ENCODE measurements at places on chromosomes 11 and 22. TPM values are rescaled to one million over a fixed set of nuclear protein-coding genes. Genes with fewer than 3 reads are reported as not detected.

- H3K27me3 ChIP-seq, result no peaks in the 10 kb centered on the region
- DNase-seq, result no peak
- peak overlapping the region; percentile 46 for H3K27ac ChIP-seq
- H3K36me3 ChIP-seq, result peaks cover 20% of the 10 kb centered on the region
- no peak overlapping the region for H3K4me3 ChIP-seq
These were observed 5.8 kb upstream of the EMID1 start for GRCh38 chr22:29199702-29200400.

DNA sequence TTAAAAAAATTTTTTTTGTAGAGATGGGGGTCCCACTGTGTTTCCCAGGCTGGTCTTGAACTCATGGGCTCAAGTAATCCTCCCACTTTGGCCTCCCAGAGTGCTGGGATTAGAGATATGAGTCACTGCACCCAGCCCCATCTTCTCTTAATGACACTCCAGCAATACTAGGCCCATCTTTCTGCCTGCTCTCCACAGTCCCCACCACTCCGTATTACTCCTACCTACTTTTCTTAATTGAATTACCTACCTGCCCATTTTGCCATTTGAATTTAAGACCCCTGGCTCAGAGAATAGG is 2.0 kb upstream of the STIM1 start:
- peaks cover 6% of the 10 kb centered on the region for H3K36me3 ChIP-seq
- H3K27ac ChIP-seq, result no peak overlapping the region
- H3K27me3 ChIP-seq, result no peaks in the 10 kb centered on the region
- no peak for DNase-seq

GRCh38 chr22:29951791-29952413 is 68.9 kb downstream of the MTMR3 start:
- no peak overlapping the region for H3K27ac ChIP-seq
- no peak for DNase-seq
- H3K4me1 ChIP-seq, result peaks cover 38% of the 10 kb centered on the region
- no peak overlapping the region for H3K4me3 ChIP-seq
- no peaks in the 10 kb centered on the region for H3K27me3 ChIP-seq
- H3K36me3 ChIP-seq, result no peaks in the 10 kb centered on the region

- H3K4me1 ChIP-seq, result peaks cover 23% of the 10 kb centered on the region
- no peaks in the 10 kb centered on the region for H3K27me3 ChIP-seq
- peak; percentile 67 for DNase-seq
- peak overlapping the region; percentile 49 for H3K27ac ChIP-seq
- peak overlapping the region; percentile 74 for H3K4me3 ChIP-seq
These were observed 1.2 kb downstream of the TSPO start for GRCh38 chr22:43152357-43153071.

DNA sequence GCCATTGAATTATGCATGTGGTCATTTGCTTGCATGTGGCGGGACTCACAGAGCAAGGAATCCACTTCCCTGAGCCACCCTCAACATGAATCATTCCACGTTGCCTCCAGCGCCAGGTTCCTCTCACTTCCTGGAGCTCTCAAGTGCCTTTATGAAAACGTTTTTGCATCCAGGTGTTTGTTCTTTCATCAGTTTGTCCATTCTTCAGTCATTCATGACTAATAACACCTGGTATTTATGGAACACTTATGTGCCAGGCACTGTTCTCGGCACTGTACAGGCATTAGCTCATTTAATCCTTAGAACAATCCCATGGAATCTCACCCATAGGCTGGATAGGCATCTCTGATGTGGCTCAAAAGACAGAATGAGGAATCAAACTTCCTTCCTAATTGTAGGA is 256.1 kb upstream of the SYN3 start:
- no peak overlapping the region for H3K27ac ChIP-seq
- H3K4me1 ChIP-seq, result no peaks in the 10 kb centered on the region
- H3K4me3 ChIP-seq, result no peak overlapping the region
- DNase-seq, result no peak

DNA sequence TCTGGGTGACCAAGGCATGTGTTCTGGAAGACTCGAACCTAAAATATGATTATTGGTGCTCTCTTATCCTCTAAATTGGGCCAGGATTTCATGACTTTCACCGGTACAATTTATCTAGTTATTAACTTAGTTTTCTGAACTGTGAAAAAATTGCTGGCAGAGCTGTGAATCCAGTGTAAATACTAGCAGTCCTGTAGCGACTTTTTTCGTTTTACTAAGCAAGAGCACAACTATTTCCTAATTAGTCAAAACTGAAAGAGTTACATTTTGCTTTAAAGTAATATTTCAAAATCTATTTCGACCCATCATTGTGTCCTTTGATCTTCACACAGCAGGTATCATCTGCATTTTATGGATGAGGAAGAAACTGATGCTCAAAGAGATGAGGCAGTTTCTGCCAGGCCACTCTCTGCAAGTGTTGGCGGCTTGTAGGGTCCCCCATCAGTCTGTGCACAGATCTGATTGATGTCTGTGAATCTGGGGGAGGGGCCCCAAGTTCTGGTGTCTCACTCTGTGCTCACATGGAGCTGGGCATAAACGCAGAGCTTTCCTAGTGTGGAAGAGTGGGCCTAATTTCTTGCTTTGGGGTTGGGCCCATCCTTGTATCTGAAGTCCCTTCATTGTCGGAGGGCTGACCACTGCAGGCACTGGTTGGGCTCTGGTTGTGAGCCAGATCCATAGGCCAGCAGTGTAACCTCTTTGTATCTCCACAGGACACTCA is 1.4 kb upstream of the TRMT2A start:
- peaks cover 21% of the 10 kb centered on the region for H3K4me1 ChIP-seq
- H3K4me3 ChIP-seq, result peak overlapping the region; percentile 80
- no peaks in the 10 kb centered on the region for H3K27me3 ChIP-seq
- H3K27ac ChIP-seq, result peak overlapping the region; percentile 50

The HEPN1 gene
- total RNA-seq, result not detected

The CNTF gene
- total RNA-seq, result 0.16 TPM

The LINC01488 gene
- total RNA-seq, result 0.05 TPM
